ENCODE measurements at places on chromosomes 3 and 15. TPM values are rescaled to one million over a fixed set of nuclear protein-coding genes. Genes with fewer than 3 reads are reported as not detected.
A peak's percentile ranks its signal among the peaks of the same experiment; 100 is the strongest.

DNA sequence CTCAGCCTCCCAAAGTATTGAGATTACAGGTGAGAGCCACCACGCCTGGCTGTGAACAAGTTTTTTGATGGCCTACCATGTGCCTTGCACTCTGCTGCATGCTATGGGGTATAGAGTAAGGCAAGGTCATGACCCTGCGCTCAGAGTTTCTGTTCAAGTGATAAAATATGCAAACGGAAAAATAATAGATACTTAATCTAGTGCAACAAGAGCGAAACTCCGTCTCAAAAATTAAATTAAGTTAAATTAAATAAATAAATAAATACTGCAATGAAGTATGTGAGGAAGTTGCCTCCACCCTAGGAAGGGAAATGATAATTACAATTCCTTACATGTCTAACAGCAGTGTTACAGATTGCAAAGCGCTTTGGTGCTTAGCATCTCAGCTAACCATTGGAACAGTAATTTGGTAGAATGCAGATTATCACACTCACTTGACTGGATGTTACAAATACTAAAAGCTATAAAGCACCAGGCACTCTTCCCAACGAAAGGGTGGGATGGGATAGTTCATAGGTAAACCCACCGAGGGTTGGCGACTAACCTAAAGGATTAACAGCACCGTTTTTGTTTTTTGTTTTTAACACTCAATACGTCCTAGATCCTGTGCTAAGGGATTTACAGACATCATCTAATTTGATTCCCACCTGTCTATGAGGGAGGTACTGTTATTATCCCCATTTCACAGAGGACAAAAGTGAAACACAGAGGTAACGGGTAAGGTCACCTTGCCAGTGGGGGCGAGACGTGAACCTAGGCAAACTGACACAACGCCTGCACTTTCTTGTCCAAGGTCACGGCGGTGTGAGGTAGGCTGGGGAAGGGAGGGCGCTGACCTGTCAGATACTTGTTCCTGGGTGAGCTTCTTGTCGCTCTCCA is 793 bp upstream of the FANCD2 start:
- DNase-seq: no peak

DNA sequence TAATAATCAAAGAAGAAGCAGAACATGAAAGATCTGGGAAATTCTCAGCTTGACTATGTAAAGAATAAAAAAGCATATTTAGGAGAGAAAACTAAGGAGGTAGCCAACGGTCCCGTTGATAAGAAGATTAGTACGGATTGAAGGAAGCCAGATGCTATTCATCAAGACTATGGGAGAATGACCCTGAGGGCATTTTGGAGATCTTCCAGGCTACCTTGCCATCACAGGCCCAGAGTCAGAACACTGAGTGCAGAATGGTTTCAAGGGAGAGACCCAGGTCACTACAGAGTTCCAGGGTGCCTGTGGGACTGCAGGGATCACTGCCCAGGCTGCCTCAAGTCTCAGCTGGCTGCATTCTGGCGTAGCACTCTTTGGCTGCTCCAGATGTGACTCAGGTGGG is 752.9 kb upstream of the ARPP21 start:
- DNase-seq: no peak

DNA sequence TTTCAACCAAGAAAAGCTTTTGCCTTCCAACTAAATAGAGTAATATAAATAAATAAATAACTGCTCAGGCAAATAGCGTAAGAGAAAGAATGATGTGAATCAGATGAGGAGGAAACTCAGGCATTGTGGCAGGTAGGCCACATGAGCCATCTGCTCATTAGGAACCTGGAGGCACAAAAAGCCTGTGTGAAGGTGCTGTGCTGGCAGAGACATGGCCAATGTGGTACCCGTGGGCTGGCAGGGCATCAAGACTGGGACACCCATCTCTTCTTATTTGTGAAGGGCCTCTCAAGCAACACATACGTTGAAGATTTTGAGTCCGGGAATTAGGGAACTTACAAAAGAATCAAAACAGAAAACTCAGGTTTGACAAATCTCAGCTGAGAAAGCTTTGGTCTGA is 9.5 kb downstream of the ANKRD34C start:
- DNase-seq: no peak

DNA sequence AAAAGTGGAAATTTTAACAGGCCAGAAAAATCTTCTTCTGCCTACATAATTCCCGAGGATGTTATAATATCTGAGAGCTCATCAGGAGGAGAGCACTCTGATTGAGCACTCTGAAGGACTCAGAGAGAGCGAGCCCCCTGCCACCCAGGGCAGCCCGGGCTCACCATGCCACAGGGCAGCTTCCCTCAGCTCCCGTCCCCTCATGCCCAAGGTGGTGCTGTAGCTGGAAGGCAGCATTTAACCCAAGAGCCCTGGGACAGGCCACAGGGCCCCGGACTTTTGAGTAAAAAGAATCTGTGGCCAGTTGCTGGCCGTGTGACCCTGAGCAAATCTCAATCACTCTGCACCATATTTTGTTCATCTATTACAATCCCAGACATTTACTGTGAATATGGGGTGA is 23.5 kb upstream of the RAD18 start:
- DNase-seq: no peak

DNA sequence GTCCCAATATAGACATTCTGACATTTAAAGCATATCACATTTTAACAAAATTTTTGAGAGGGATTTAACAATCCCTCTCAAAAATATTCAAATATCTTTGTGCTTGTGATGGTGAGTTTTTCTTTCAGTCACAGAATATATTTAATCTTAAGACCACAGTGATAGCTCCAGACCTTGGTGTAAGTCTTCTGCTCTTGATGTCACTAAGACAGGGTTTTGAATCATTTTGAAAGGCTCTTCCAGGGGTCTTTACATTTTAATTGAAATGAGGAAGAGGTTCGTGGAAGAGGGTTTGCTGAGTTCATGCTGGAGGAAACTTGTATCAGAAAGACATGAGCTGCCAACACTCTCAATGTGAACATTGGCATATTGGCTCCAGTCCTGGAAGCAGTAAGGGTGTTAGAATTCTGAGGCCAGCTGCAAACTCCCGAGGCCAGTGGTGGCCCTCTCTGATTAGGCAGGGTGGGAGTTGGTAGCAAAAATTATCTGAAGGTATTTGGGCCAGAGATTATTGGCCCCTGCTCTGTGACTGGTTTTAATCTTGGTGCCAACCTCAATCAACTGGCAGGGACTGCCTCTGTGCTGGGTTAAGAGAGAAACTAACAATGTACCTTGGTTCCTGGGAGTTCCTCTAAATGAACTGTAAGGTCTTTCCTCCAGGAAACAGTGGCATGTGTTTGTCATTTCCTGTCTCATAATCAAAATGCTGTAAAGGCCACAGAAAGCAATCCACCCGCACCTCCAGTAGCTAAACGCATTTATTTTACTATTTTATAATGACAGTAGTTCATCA is 5.3 kb downstream of the POU1F1 start:
- no peak for DNase-seq

DNA sequence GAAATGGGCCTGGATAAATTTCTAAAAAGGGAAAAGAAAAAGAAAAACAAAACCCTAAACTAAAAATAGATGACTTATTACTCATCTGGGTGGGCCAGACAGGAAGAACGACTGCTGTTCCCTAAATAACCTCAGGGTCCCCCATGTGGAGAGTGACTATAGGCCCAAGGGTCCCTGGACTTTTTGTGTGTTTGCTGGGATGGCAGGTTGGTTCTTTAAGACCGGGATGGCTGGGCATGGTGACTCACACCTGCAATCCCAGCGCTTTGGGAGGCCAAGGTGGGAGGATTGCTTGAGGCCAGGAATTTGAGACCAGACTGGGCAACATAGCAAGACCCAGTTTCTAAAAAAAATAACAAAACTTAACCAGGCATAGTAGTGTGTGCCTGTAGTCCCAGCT is 43.8 kb upstream of the TRA2B start:
- no peak for DNase-seq

GRCh38 chr15:83356501-83357399 is 72.3 kb upstream of the BNC1 start:
- no peak for DNase-seq

DNA sequence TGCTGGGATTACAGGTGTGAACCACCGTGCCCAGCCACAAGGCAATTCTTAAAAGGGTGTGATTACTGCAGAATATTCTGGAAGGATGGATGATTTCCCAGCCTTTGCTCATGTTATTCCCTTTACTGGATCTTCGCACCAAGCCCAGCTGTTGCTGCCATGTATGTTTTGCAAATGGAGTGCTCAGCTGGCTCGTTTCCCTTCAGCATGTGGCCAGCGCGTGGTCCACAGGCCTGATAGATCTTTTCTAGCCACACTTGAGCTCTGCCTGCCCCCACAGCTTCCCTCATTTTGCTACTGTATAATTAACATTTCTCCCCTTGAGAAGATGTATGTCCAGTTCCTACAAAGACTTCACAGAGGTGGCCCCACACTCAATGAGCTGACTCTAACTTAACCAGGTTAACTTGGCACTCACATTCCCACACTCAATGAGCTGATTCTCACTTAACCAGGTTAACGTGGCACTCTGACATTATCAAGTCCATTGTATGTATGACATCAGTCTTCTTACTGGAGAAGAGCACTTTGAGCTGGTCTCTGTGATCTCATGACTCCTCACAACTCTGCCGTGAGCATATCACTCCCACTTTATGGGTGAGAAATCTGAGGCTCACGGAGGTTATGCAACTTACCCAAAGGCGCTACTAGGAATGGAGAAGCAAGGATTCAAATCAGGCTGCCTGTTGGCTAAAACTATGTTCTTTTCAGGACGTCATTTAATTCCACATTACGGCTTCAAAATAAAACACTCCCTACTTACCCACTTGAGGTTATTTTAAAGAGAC is 49.2 kb downstream of the TM4SF4 start:
- no peak for DNase-seq

- DNase-seq: no peak
Observed at GRCh38 chr15:74396445-74397238, 29.2 kb upstream of the CYP11A1 start.

DNA sequence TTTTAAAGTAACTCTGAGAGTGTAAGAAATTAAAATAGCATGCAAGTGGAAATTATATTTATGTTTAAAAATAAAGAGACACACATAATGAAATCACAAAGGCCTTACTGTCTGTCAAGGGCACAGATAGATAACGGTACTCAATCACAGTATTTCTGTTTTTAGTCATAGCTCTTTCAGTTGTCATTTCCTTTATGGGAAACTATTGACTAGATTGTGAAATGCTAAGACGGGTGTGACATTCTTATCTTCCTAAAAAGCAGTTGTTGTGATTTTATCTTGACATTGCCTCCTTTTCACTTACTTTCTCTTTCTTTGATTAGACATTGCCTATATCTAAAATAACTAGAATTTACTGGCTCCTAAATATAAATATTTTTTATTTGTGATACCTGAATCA is 100.1 kb upstream of the PLSCR5 start:
- DNase-seq: no peak

GRCh38 chr3:162195147-162195546 is 698.5 kb downstream of the OTOL1 start:
- DNase-seq: no peak

GRCh38 chr15:83299462-83299861 is 15.0 kb upstream of the BNC1 start:
- DNase-seq: no peak

DNA sequence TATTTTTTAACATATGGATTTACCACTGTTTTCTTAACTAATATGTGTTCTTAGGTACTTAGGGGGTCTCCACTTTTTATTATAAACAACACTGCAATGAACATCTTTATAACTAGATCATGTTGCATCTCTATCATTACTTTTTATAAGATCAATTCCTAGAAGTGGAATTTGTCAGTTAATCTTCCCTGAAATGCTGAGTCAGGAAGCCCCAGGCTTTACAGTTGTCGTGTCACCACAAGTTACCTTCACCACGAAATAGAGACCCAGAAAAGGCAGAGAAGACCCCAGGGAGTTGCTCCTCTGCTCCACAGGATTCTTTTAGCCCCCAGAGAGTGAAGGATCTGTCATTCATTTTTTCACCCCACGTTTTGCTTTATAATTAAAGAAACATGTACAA is 34.5 kb upstream of the ERC2 start:
- DNase-seq: no peak

DNA sequence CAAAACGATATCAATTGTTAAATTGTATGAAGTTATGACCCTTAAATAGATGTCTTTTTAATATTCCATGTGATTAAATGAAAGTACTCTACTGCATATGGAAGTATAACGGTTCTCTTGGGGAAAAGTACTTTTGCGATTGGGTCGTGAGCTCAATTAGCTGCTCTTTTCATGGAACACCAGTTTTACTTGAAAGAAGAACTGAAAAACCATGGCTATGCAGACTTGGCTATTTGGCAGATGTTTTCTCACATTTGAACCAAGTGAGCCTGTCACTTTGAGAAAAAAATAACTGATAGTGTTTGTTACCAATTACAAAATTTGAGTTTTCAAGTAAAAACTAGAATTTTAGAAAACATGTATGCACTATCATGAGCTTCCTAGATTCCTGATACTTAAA is 5.9 kb upstream of the INAFM2 start:
- DNase-seq: no peak

- peak; percentile 99 for DNase-seq
Observed at GRCh38 chr15:75043509-75044257, 20.3 kb downstream of the PPCDC start.

GRCh38 chr3:39146611-39147591 is 6.5 kb downstream of the CSRNP1 start:
- DNase-seq: peak; percentile 64

- no peak for DNase-seq
Observed at GRCh38 chr3:36678216-36679013, 85.9 kb downstream of the DCLK3 start.

DNA sequence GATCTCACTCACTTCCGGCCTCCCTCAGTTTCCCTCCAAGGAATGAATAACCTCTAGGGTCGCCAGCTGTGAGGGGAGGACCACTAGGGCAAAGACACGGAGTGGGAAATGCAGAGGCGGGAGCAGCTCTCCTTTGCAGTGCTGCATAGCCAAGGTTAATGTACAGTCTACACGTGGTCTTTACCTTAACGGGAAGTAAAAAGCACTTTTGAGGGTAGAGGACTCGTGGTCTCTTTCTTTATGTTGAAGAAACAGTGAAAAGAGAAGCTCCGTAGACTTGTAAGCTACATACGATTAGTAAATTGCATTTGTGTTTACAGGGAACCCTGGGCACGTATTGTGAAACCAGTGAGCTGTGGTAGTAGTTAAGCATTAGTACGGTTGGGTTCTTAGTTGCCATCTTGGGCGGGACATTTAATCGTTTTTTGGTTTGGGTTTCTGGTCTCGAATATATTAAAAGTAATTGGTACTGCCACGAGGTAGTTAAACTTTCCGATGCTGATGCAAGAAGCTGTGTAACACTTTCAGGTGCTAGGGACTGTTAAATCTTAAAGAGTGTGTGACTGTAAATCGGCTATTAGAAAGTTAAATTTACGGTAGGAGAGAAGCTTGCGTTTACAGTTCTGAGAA is 828 bp downstream of the U2SURP start:
- DNase-seq: no peak

Gene NME9
- polyA plus RNA-seq: 11.5 TPM

Gene HIGD2B
- polyA plus RNA-seq: 10.2 TPM

Gene PRICKLE2
- 5.5 TPM for polyA plus RNA-seq

Gene PGBD4
- 2.7 TPM for polyA plus RNA-seq

Gene GREM1
- polyA plus RNA-seq: 1.4 TPM

Gene TMOD2
- 6.4 TPM for polyA plus RNA-seq

Gene SLCO2A1
- 5.3 TPM for polyA plus RNA-seq
